Chondrocyte (in vitro differentiated cells): ENCODE measurements at places on chromosomes 13 and 19.

- no peak for DNase-seq
These were observed 21.8 kb downstream of the MRPS12 start for GRCh38 chr19:38952395-38953165.

- DNase-seq = no peak
These were observed 6.6 kb upstream of the S1PR2 start for GRCh38 chr19:10237702-10238101.

DNA sequence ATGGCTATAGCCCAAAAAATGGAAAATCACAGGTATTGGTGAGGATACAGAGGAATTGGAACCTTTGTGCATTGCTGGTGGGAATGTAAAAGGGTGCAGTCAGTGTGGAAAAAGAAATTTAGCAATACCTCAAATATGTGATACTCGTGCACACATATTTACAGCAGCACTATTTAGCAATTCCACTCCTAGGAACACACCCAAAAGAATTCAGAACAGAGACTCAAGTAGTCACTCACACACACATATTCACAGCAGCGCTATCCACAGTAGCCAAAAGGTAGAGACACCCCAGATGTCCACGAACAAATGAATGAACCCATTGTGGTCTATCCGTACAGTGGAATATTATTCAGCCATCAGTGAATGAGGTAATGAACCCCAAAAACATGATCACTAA, 114.0 kb downstream of the COL4A2 start:
- DNase-seq = no peak

GRCh38 chr13:91596842-91597241, 198.4 kb downstream of the GPC5 start:
- no peak for DNase-seq

- DNase-seq = no peak
These were observed 121.0 kb downstream of the MRPL57 start for GRCh38 chr13:21297447-21297846.
